ENCODE measurements at places on chromosomes 11 and 22.

GRCh38 chr11:30730011-30730410, 143.9 kb upstream of the MPPED2 start:
- H3K36me3 ChIP-seq = no peaks in the 10 kb centered on the region
- no peak overlapping the region for H3K4me3 ChIP-seq
- H3K4me1 ChIP-seq = no peaks in the 10 kb centered on the region
- DNase-seq = no peak

GRCh38 chr11:64809781-64810241, 540 bp downstream of the MEN1 start:
- H3K27me3 ChIP-seq = peaks cover 14% of the 10 kb centered on the region
- no peak for DNase-seq
- 0 out of 2 replicates have a peak, but pooled peaks cover 7% of the 10 kb centered on the region for H3K36me3 ChIP-seq

GRCh38 chr22:44185237-44186120, 4.8 kb downstream of the PARVG start:
- H3K4me1 ChIP-seq = no peaks in the 10 kb centered on the region
- H3K4me3 ChIP-seq = no peak overlapping the region
- peaks cover 18% of the 10 kb centered on the region for H3K27me3 ChIP-seq
- no peaks in the 10 kb centered on the region for H3K36me3 ChIP-seq

- peaks cover 58% of the 10 kb centered on the region for H3K36me3 ChIP-seq
- H3K27me3 ChIP-seq = peaks cover 4% of the 10 kb centered on the region
- no peak for DNase-seq
- peaks cover 99% of the 10 kb centered on the region for H3K4me1 ChIP-seq
These were observed 116.2 kb downstream of the ETS1 start for GRCh38 chr11:128471138-128471661.

- H3K4me1 ChIP-seq = no peaks in the 10 kb centered on the region
- H3K36me3 ChIP-seq = no peaks in the 10 kb centered on the region
- H3K27me3 ChIP-seq = peaks cover 18% of the 10 kb centered on the region
- no peak within 1 kb of the TSS for H3K27ac ChIP-seq
- H3K4me3 ChIP-seq = no peak within 1 kb of the TSS
These were observed at the start of gene MMP7 for GRCh38 chr11:102530558-102530957. Gene MMP7 (minus strand): TSS chr11:102530747. CDS start chr11:102530700, 47 bp downstream.

GRCh38 chr11:35943713-35944502, at the start of gene LDLRAD3:
Gene LDLRAD3 (plus strand): TSS chr11:35944062. CDS start chr11:35944099, 37 bp downstream.
- peak within 1 kb of the TSS; percentile 83 for H3K27ac ChIP-seq
- peaks cover 23% of the 10 kb centered on the region for H3K4me1 ChIP-seq
- peak; percentile 68 for DNase-seq
- peak within 1 kb of the TSS; percentile 92 for H3K4me3 ChIP-seq

DNA sequence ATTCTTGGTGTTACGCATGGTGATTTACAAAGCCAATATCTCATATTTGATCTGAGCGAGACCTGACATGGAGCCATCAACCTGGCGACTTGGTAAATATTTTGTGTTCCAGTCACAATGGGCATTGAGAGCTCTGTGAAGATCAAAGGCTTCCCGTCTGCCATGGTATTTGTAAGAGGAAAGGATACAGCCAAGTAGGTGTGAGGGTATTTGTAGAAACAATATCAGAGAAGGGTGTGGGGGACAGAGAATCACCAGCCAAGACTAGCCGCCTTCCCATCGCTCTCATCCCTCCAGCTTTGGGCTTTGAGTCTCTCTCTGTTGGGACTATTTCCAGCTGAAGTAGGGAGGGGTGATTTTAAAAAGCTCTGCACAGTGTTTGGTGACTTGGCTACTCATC, 173.4 kb upstream of the BDNF start:
- no peak overlapping the region for H3K4me3 ChIP-seq
- peaks cover 24% of the 10 kb centered on the region for H3K4me1 ChIP-seq
- no peaks in the 10 kb centered on the region for H3K27me3 ChIP-seq

DNA sequence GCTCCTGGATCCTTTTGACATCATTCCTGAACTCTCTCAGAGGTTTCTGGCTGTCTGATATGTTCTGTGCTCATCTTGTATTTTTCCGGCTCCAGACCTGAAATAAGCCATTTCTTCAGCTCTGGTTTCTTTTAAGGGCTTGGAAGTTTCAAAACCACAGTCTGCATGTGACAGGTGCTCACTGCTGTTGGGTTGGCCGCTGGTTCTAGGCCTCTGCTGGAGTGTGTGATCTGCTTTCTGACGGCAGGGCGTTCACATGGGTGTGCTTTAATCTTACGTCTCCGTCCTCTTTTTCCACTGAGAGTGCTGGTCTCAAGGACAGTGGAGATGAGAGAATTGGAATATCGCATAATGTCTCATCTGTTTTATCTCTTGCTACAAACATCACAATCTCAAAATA, 10.3 kb downstream of the ZBED4 start:
- no peak for DNase-seq
- H3K27me3 ChIP-seq = no peaks in the 10 kb centered on the region
- H3K36me3 ChIP-seq = peaks cover 46% of the 10 kb centered on the region
- no peak overlapping the region for H3K27ac ChIP-seq
- H3K4me3 ChIP-seq = no peak overlapping the region

DNA sequence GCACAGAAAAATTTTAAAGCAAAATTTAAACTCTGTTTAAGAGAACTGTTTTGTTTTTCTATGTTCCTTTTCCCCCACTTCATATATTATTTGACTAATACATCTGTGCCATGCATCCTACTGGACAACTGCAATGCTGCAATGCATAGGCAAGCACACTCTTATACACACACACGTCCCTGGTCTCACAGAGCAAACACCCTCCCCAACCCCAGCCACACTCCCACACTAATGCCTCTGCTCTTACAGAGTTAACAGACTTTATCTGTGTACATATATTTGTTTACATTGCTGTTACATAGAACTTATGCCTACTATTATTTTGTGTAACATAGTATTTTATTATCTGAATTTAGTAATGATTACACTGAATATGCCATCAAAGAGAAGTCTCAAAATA, 25.5 kb upstream of the CTSC start:
- no peak for DNase-seq
- H3K27me3 ChIP-seq = peaks cover 3% of the 10 kb centered on the region
- H3K4me1 ChIP-seq = peaks cover 30% of the 10 kb centered on the region
- no peak overlapping the region for H3K4me3 ChIP-seq

DNA sequence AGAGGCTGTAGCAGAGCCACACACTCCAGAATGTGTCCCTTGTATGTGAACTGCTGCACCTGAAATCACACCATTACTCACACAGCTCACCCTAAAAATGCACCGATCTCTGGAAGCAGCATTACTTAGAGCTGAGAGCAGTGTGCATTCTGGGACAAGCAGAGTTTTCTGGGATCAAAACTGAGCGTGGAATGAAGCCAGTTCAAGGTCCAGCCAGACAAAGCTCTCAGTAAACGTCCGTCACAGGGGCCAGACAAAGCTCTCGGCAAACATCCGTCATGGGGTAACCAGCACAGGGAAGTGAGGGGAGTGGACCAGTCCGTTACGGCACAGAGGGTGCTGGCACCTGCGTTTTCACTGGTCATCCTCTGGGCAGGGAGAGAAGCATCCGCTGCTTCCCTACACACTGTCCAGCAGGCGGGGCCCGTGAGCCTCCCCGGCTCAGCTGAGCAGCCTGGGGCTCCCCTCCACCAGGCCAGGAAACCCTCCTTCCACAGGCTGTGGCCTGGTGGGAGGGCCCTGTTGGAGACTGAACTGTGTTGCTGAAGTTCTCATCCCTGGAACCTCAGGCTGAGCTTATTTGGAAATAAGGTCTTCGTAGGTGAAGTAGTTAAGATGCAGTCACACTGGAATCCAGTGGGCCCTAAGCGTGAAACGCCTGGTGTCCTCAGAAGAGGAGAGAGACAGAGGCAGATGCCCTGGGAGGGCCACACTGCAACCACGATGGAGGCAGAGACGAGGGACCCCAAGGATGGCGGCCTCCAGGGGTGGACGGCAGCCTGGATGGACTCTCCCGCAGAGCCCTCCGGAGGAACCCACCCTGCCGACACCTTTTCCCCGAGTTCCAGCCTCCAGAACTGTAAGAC, 883.9 kb downstream of the BRD1 start:
- DNase-seq = no peak
- H3K4me3 ChIP-seq = no peak overlapping the region
- H3K4me1 ChIP-seq = no peaks in the 10 kb centered on the region
- H3K27ac ChIP-seq = no peak overlapping the region
- H3K27me3 ChIP-seq = no peaks in the 10 kb centered on the region
- no peaks in the 10 kb centered on the region for H3K36me3 ChIP-seq

GRCh38 chr22:40001800-40002577, 7.2 kb downstream of the FAM83F start:
- H3K27ac ChIP-seq = no peak overlapping the region
- no peak for DNase-seq
- no peaks in the 10 kb centered on the region for H3K36me3 ChIP-seq
- no peak overlapping the region for H3K4me3 ChIP-seq
- H3K4me1 ChIP-seq = peaks cover 27% of the 10 kb centered on the region

DNA sequence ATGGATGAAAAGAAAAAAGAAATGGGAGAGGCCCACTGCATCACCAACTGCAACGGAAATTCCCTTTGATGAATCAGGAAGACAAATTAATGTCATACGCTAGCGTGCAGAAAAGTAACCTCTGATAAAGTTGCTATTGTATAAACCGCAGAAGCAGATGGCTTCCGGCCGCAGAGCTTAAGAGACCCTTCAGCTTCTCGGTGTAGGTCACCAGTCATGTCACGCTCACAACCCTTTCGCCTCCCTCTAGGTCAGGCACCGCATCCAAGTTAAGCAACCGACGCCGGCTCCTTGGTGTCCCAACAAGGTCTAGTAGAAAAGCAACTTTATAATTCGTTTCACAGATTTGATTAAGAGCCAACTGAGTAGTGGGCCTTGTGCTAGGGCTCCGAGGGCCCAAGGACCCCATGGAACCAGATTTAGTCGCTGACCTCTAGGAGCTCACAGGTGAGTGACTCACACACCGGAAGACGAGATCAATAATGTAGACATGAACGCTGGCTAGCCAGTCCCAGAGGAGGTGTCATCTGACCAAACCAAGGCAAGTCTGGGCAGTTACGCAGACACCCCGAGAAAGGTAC, 1.2 kb upstream of the ZFP91 start:
- no peaks in the 10 kb centered on the region for H3K27me3 ChIP-seq
- peaks cover 72% of the 10 kb centered on the region for H3K4me1 ChIP-seq
- H3K4me3 ChIP-seq = peak overlapping the region; percentile 98
- DNase-seq = peak; percentile 82

DNA sequence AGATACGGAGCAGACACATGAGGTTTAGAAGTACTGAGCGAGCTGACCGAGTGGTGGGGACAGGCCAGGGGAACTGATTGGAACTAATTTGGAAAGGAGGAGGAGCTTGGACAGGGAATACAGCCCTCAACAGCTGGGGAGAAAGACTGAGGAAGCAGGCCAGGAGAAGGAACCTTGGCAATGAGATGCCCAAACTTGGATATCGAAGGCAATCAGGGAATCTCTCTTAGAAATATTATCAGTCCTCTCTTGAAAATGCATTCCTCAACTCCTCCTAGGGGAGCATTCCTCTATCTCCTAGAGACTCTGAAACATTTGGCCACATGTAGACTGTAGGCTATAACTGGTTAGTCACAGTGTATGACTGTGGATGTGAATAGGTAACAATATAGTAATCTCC, 284.6 kb downstream of the GUCY1A2 start:
- no peaks in the 10 kb centered on the region for H3K36me3 ChIP-seq
- H3K4me3 ChIP-seq = no peak overlapping the region
- no peak overlapping the region for H3K27ac ChIP-seq
- DNase-seq = no peak
- no peaks in the 10 kb centered on the region for H3K4me1 ChIP-seq

- H3K27ac ChIP-seq = peak overlapping the region; percentile 27
- no peak for DNase-seq
- no peak overlapping the region for H3K4me3 ChIP-seq
- no peaks in the 10 kb centered on the region for H3K36me3 ChIP-seq
- no peaks in the 10 kb centered on the region for H3K27me3 ChIP-seq
- peaks cover 11% of the 10 kb centered on the region for H3K4me1 ChIP-seq
These were observed 24.1 kb downstream of the DGCR2 start for GRCh38 chr22:19098157-19098556.

DNA sequence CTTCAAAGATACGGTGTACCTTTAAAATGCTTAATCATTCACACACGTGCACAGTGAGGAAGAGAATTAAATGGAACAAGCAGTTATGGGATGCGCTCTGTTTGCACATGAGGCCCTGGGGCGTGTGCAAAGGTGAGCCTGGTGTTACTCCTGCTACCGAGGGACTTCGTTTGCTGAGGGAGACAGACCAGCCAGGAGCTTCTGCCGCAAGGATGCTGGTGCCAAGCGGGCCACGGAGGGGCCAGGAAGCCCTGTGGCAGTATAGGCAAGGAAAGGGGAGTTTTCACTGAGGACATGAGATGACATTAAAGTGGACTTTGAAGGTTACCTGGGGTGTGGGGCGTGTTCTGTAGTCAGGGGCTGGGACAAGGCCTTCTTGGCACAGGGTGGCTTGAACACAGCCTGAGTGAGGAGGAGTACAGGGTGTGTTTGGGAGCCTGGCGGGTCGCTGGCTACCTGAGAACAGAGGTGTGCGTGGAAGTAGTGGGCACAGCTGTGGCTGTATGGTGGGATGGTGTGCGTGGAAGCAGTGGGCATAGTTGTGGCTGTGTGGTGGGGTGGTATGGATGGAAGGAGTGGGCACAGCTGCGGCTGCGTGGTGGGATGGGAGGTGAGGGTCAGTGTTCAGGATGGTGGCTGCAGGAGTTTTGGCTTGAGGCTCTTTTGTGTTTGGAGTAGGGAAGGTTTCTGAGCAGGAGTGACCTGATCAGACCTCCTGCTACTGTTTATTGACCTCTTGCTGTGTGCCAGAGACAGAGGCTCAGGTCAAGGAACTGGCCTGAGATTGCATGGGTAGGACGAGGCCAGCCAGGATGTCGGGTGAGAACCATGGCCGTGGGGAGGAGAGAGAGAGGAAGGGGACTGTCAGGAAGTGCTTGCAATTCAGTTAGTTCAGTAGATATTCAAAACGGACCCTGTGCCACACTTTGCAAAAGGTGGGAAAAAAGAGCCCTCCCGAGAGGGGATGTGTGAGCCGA, 13.7 kb downstream of the TBC1D22A start:
- H3K27ac ChIP-seq = no peak overlapping the region
- DNase-seq = no peak
- peaks cover 2% of the 10 kb centered on the region for H3K27me3 ChIP-seq
- H3K36me3 ChIP-seq = no peaks in the 10 kb centered on the region
- H3K4me1 ChIP-seq = peaks cover 21% of the 10 kb centered on the region

DNA sequence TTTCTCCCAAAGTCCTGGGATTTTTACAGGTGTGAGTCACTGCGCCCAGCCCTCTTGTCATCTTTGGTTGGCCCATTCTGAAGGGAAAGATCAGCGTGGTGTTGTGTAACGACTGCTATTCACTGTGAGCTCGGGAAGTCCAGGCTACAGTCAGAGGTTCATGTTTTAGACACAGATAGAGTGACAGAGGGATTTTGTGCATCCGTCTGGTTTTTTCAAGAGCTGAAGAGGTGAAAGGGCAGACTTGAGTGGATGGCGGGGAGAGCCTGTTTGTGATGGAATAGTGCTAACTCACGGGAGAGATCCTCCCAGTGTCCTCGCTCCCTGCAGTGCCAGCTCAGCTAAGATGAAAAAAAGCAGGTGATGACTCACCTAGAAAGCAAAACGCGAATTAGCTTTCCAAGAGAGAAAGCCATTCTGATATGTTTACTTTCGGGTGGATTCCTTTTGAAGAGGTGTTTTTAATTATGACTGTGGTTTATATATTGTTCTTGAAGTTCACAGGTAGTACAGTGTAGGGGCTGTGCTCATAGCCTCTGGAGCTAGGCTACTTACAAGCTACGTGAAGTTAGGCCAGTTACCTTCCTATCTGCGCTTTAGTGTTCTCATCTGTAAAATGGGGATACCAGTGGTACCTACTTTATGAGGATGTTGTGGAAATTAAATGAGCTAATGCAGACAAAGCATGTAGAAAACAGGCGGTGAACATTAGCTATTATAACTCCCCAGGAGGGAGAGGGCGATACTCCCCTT, 67.2 kb downstream of the C11orf91 start:
- H3K36me3 ChIP-seq = peaks cover 22% of the 10 kb centered on the region
- peaks cover 78% of the 10 kb centered on the region for H3K4me1 ChIP-seq
- H3K4me3 ChIP-seq = peak overlapping the region; percentile 67
- peak; percentile 92 for DNase-seq
- H3K27me3 ChIP-seq = no peaks in the 10 kb centered on the region
